Uterus (tissue), 4 donors: ENCODE measurements at places on chromosomes 1 and 21.
A peak's percentile ranks its signal among the peaks of the same experiment; 100 is the strongest.

GRCh38 chr1:212520299-212520698, 87.6 kb downstream of the NENF start:
- no peak for DNase-seq

DNA sequence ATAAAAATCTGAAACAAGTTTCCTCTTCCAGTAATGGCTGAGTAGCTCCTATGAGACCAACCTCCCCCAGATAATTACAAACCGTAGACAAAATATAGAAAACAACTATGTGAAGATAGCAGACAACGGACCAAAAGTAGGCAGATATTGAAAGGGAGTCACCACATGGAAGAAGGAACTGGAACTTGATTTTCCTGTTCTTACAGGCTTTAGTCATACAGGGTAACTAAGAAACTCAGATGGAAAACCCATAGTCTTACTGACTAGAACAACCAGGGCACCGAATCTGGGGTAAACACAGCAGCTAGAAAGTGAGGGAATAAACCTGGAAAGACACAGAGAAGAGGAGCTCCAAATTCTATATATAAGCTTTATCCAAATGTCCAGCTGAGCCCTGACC, 26.0 kb downstream of the LMX1A start:
- no peak for DNase-seq

GRCh38 chr1:201119206-201120197, 7.3 kb upstream of the CACNA1S start:
- no peak for DNase-seq

GRCh38 chr1:93349231-93350135, 3.8 kb downstream of the DR1 start:
- DNase-seq, result no peak

GRCh38 chr1:2501820-2502119, 24.6 kb downstream of the PANK4 start:
- DNase-seq, result no peak

DNA sequence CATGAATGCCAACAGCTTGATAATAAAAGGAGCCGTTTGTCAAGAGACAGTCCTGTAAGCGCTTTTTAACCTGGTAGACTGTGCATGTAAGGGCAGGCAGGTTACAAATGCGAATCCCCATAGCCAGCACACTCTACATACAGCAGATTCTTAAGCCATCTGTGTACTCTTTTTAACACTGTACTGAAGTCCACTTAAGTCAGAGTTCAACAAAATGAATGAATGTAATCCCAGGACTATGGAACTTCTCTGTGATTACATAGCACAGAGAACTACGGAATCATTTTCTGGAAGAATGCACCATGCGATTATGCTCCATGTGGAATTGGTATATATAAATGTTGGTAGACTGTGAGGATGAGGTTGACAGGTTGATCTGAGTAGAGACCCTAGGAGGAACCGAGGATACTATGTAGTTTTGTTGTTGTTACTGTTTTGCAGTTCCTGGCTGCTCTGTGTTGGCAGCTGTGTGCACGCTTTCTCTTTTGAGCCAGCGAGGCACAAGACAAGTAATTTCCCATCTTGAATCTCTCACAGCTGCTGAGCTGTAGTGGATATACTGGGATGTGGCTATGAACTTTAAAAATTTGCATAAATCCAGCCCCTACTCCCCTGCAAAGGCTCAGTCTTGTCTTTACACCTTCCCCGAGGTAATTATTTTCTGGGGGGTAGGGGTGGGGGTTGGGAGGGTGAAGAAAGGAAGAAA, 21.9 kb downstream of the LRRC8D start:
- no peak for DNase-seq

- no peak for DNase-seq
Measured at GRCh38 chr1:228108742-228109072, 392 bp downstream of the MRPL55 start.

- no peak for DNase-seq
Measured at GRCh38 chr1:39116116-39116607, 88.3 kb upstream of the MACF1 start.

DNA sequence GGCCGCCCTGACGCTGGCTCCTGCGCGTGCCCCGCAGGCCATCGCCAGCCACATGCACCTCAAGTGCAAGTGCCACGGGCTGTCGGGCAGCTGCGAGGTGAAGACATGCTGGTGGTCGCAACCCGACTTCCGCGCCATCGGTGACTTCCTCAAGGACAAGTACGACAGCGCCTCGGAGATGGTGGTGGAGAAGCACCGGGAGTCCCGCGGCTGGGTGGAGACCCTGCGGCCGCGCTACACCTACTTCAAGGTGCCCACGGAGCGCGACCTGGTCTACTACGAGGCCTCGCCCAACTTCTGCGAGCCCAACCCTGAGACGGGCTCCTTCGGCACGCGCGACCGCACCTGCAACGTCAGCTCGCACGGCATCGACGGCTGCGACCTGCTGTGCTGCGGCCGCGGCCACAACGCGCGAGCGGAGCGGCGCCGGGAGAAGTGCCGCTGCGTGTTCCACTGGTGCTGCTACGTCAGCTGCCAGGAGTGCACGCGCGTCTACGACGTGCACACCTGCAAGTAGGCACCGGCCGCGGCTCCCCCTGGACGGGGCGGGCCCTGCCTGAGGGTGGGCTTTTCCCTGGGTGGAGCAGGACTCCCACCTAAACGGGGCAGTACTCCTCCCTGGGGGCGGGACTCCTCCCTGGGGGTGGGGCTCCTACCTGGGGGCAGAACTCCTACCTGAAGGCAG, 23.4 kb upstream of the ARF1 start:
- peak; percentile 8 for DNase-seq

DNA sequence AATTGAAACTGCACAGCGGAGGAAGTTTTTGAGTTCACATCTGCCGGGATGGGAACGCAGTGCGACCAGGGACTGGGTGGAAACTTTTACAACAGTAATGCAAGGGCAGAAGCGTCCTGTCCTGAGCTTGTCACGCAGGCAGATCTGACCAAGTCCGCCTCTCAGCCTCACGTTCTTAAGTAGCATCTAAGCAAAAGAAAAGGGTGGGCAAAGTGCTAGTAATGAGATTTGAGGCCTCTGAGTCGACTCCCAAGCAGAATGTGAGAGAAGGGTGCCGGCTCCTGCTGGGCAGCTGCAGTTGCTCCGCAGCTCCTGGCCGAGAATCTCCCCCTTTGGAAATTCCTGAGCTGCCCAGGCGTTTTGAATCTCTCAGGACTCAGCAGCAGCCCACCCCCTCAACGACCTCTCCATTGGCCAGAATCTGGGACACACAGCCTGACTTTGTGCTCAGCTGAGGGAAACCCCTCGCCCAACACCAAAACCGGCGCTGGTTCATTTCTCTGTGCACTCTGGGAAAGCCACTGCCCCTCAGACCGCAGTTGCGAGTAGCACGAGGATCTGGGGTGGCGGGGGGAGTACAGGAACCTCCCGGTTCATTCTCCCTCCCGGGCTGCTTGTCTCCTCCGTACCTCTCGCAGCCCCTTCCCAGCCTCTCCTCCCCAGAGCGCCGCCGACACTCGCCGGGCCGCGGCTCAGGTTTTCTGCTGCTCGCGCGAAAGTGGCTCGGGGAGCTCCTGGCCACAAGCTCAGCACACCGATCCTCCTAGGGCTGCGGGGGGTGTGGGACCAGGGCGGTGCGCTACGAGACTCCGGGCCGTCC, 913 bp upstream of the S1PR1 start:
- peak; percentile 38 for DNase-seq

DNA sequence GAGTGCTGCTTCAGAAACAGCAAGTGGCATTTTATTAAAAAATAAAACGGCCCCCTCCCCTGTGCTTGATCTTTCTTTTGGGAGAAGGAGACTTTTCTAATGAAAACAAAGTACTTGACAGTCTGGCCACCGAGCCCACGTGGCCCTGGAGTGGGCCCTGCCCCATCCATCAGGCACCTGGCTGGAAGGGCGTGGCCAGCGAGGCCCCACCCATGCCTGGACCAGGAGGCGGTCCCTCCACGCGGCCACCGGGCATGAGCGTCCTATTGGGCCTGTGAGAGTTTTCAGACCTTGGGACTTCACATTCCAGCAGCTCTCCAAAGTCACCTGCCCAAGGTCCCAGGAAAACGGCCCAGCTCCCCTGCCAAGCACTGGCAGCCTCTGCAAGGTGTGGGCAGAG, 144.7 kb downstream of the CASZ1 start:
- DNase-seq, result no peak

DNA sequence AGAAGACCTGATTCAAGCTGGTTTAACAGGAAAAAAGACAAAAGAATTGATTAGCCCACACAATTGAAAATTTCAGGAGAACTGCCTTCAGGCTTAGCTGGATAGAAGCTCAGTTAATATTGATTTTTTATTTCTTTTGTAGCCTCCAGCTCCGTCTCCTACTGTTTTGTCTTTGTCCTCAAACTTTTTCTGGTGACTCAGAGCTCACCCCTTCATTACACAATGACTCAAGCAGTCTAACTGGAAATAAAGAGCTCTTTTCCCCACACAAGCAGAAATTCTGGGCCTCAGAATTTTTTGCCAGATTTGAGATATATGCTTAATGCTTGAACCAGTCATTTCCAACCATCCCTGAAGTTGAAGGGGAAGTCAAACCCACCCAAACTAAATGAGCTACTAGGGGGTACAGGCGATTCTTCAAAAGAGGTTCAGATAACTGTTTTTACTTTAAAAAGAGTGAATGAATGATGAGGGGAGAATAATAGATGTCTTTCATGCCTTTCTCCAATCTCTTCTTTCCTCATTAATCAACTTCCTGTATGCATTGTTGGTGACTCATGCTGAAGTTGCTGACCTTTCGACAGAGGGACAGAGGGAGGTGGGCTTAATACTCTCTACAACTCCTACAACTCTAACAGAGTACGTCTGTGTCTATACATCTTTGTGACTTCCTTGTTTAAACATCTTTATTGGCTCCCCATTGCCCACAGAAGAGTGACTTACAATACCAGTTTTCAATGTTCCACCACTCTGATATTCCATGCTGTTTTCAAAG, 6.2 kb upstream of the ACP6 start:
- DNase-seq, result no peak

DNA sequence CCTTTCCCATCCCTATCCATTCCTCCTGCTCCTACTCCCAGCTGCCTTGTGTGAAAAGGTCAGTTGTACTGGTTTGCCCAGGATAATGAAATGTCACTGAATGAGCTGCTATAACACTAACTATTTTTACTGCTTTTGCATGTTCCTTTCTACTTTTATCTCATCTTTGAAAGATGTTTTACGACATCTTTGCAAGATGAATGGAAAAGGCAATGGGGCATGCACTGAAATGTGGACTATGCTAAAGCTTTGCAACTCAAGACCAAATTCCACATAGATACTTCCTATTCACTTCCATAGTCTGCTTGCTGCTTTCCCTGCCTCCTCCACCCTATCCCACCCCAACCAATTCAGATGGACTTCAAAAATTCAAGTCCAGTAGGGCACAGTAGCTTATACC, 111.3 kb downstream of the SETD4 start:
- DNase-seq, result no peak

- no peak for DNase-seq
Measured at GRCh38 chr1:30657131-30658013, 66.0 kb downstream of the MATN1 start.

- no peak for DNase-seq
Measured at GRCh38 chr1:177848577-177848976, 121.3 kb downstream of the SEC16B start.

- DNase-seq, result no peak
Measured at GRCh38 chr1:108082738-108083562, 117.2 kb downstream of the SLC25A24 start.

- no peak for DNase-seq
Measured at GRCh38 chr1:1542766-1543705, 2.6 kb upstream of the TMEM240 start.
